ENCODE measurements at places on chromosomes 12 and 14. TPM values are rescaled to one million over a fixed set of nuclear protein-coding genes. Genes with fewer than 3 reads are reported as not detected.

The KRT2 gene
- 0.69 TPM for polyA plus RNA-seq

The GLT8D2 gene
- polyA plus RNA-seq, result 1.4 TPM

- H3K36me3 ChIP-seq, result peaks cover 15% of the 10 kb centered on the region
- DNase-seq, result no peak
- H3K4me1 ChIP-seq, result peaks cover 31% of the 10 kb centered on the region
- H3K27me3 ChIP-seq, result no peaks in the 10 kb centered on the region
These were observed 29.4 kb downstream of the CORO1C start for GRCh38 chr12:108701779-108702441.

DNA sequence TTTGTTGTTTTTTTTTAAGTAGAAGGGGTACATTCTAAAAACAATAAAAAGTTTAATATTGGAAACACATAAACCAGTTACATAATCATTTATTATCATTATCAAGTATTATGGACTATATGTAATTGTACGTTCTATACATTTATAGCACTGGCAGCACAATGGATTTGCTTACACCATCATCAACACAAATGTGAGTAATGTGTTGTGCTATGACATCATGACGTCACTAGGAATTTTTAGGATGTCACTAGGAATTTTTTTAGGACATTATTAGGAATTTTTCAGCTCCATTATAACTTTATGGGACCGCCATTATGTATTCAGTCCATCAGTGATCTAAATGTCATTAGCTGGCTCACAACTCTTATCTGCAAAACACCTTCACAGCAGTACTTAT, 126.8 kb upstream of the SYT10 start:
- H3K27me3 ChIP-seq, result no peaks in the 10 kb centered on the region
- no peak for DNase-seq
- no peaks in the 10 kb centered on the region for H3K36me3 ChIP-seq
- H3K27ac ChIP-seq, result no peak overlapping the region
- no peaks in the 10 kb centered on the region for H3K4me1 ChIP-seq
- no peak overlapping the region for H3K4me3 ChIP-seq

The BLOC1S1 gene
- 68.2 TPM for polyA plus RNA-seq

DNA sequence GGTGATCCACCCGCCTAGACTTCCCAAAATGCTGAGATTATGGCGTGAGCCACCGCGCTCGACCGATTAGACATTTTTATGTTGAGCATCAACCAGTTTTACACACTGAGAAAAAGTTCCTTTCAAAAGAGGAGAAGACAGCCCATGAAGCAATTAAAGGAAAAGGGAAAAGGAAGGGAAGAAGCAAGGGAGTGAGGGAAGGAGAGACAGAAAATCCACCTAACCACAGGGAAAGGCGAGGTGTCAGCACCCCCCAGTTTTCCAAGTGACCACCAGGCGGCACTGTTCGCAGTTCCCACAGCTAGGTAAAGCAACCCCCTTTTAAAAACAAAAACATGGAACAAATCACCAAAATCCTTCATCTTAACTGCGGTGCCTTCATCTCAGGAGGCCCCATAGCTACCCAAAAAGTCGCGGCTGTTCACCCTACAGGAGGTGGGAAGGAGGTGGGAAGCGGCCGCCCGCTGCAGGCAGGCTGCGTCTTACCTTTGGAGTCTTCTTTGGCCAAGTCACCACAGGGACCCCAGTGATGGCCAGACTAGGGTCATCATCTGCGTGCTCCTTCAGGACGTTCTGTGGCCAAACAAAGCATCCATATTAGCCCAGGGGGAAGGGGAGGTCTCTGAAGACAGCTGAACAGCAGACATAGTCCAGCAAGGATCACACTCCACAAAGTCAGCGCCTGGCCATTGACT, 86.6 kb downstream of the KDM2B start:
- H3K27ac ChIP-seq, result no peak overlapping the region
- H3K36me3 ChIP-seq, result peaks cover 4% of the 10 kb centered on the region
- DNase-seq, result no peak
- H3K4me1 ChIP-seq, result no peaks in the 10 kb centered on the region
- no peaks in the 10 kb centered on the region for H3K27me3 ChIP-seq
- H3K4me3 ChIP-seq, result no peak overlapping the region

The P2RX2 gene
- polyA plus RNA-seq, result not detected

The PRR4 gene
- polyA plus RNA-seq, result 4.0 TPM

GRCh38 chr12:122947352-122947792, 18.9 kb downstream of the ABCB9 start:
- peak overlapping the region; percentile 88 for H3K27ac ChIP-seq
- no peaks in the 10 kb centered on the region for H3K36me3 ChIP-seq
- no peaks in the 10 kb centered on the region for H3K27me3 ChIP-seq
- peaks cover 44% of the 10 kb centered on the region for H3K4me1 ChIP-seq

DNA sequence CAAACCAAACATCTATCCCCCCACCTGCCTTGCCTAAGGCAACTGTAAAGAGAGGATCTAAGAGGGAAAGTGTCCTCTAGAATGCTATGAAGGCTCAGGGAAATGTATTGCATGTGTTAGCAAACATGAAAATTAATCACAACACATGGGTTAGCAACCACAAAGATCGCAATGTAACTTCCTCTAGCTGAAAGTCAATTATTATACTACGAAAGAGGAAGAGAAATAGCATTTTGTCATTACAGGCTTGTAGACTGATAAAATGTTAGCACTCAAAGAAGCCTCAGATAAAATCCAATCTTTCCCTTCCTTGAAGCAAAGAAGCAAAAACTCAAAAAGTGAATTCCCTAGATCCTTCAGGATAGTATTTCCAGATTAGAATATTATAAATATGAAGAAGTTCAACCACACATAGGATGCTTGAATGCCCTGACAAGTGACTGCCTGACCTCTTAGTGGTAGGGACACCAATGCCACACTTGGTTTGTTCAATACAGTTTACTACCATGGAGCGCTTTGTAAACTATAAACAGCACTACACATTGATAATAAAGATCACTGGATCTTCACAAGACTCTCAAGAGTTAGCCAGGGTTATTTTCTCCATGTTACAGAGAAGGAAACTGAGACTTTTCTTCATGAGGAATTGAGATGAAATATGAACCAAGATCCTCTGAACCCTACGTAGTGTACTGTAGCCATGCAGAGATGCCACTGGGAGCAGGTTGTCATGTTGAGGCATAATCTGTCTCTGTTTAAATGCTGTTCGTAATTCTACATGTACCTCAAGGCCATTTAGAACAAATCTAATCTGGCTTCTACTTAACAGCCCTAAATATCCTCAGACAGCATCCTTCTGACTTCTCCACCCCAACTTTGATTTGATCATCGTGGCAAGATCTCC, 100.7 kb downstream of the ITPR2 start:
- no peak for DNase-seq
- no peaks in the 10 kb centered on the region for H3K36me3 ChIP-seq
- H3K27me3 ChIP-seq, result no peaks in the 10 kb centered on the region
- H3K4me1 ChIP-seq, result peaks cover 6% of the 10 kb centered on the region

GRCh38 chr12:23084236-23084995, 459.4 kb downstream of the ETNK1 start:
- H3K36me3 ChIP-seq, result no peaks in the 10 kb centered on the region
- H3K4me3 ChIP-seq, result no peak overlapping the region
- H3K27ac ChIP-seq, result peak overlapping the region; percentile 54
- peak; percentile 98 for DNase-seq

DNA sequence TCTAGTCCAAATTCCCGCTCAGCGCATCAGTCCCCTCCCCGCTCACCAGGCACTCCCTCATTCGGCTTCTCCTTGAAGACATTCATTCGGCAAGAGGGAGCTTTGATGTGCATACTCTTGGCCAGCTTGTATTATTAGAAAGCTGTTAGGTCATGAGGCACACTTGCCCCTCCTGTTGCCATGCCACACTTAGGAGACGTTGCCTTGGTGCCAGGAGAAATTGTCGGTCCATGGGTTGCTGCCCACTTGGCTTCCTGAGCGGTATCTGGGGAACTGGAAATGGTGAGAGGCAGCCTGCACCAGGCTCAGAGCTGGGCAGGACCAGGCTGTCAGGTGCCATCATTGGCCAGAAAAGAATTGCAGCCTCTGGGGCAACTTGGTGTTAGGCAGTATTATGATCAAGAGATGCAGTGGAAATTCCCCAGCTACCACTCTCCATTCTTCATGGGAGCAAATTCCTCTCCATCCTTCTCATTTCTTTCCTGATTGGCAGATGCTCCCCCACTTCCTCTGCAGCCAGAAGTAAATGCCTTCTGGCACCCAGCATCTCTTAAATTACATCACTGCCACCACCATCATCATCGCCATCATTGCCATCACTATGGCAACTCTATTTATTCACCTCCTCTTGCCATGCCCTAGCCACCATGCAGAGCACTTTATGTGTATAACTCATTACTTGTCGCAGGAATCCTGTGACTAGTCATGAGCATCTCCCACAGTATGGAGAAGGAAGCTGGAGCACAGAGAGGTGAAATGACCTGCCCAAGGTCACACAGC, 12.4 kb downstream of the CABP1 start:
- H3K36me3 ChIP-seq, result no peaks in the 10 kb centered on the region
- H3K27ac ChIP-seq, result no peak overlapping the region
- no peak for DNase-seq
- peaks cover 10% of the 10 kb centered on the region for H3K4me1 ChIP-seq
- no peak overlapping the region for H3K4me3 ChIP-seq

The DNAJC22 gene
- polyA plus RNA-seq, result not detected

The SYNDIG1L gene
- polyA plus RNA-seq, result not detected

The BCL11B gene
- polyA plus RNA-seq, result 5.2 TPM

The GPR135 gene
- 0.32 TPM for polyA plus RNA-seq

- no peaks in the 10 kb centered on the region for H3K27me3 ChIP-seq
- no peak for DNase-seq
- H3K4me3 ChIP-seq, result no peak overlapping the region
- H3K27ac ChIP-seq, result no peak overlapping the region
- H3K4me1 ChIP-seq, result peaks cover 11% of the 10 kb centered on the region
These were observed 51.8 kb downstream of the RIMBP2 start for GRCh38 chr12:130664252-130664651.

DNA sequence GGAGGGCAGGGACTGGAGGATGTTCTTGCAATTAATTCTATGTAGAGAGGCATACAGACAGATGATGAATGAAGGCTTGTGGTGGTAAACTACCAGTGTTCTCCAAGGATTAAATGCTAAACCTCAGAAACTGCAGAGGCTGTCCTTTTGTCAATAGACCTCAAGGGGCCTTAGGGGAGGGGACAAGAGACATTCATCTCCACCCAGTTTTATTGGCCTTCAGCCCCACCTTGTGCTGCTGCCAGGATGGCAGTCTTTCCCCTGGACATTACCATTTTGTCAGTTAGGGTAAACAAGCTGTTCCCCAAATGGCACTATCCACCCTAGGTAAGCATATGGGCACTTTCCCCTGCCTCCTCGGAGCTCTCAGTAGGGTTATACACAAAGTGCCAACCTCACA, 4.9 kb upstream of the SMAGP start:
- peaks cover 13% of the 10 kb centered on the region for H3K4me1 ChIP-seq
- no peak overlapping the region for H3K4me3 ChIP-seq
- no peak overlapping the region for H3K27ac ChIP-seq
- H3K27me3 ChIP-seq, result no peaks in the 10 kb centered on the region
- H3K36me3 ChIP-seq, result no peaks in the 10 kb centered on the region
- DNase-seq, result no peak
